AG04450 (cell line): ENCODE measurements at places on chromosomes 2 and 18.

DNA sequence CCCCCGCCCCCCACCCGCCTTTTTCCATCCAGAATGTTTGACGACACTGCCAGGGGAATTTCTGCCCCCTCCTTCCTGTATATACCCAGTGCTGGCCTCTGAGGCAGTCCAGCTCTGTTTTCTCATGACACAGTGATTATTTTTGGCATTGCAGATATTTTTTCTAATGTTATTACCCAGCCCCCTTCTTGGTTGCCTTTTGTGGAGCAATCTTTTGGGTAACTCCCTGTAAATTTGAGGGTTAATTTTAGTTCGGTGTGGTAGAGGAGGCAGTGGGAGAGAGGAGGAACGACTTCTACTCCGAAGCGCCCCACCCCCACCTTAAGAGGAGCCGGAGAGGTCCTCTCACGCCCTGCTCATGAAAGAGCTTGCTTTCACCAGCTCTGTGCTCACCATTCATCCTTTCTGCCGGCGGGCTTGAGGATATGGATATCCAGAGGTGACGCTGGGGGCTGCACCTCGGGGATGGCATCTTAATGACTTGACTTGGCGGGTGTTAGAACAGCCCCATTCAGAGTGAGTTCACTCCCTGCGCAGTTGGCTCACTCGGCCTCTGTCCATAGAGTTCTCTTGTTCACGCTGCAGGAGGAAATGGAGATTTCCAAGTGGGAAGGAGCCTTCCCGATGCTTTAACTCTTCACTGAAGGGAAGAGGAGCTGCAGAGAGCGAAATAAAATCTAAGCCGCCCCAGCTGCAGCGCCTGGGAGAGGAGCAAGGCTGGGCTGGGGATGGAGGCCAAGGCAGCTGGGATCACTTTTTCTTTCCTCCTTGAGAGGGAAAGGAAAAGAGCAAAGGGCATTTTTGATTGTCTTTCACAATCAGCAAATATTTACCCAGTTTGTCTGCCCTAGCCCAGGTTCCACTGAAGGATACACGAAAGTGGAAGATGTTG is 38.4 kb downstream of the EPAS1 start:
- no peak for DNase-seq

DNA sequence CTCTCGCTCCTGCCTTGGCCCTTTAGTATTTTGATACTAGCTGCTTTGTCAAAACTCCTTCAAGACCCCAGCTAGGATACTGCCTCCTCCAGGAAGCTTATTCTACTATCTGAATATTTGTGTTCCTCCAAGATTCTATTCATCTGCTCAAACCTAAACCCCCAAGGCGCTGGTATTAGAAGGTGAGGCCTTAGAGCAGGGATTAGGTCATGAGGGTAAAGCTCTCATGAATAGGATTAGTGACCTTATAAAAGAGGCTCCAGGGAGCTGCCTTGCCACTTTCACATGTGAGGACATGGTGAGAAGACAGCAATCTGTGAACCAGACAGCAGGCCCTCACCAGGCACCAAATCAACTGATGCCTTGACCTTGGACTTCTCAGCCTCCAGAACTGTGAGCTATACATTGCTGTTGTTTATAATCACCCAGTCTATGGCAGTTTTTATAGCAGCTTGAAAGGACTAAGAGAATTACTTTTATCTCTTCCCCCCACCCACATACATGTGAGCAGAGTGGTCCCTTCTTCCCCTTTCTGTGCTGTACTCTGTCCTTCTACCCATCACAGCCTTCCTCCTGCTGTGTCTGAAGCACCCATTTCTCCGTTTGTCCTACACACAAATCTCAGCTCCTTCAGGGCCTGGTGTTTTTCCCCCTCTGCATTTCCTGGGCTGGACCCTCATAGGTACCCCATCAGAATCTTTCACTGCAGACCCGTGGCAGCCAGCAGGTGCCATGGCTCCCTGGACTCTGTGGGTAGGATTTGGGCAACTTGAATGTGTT is 54.5 kb downstream of the HS1BP3 start:
- no peak for DNase-seq

GRCh38 chr2:36271266-36271665 is 84.3 kb upstream of the CRIM1 start:
- DNase-seq, result no peak

DNA sequence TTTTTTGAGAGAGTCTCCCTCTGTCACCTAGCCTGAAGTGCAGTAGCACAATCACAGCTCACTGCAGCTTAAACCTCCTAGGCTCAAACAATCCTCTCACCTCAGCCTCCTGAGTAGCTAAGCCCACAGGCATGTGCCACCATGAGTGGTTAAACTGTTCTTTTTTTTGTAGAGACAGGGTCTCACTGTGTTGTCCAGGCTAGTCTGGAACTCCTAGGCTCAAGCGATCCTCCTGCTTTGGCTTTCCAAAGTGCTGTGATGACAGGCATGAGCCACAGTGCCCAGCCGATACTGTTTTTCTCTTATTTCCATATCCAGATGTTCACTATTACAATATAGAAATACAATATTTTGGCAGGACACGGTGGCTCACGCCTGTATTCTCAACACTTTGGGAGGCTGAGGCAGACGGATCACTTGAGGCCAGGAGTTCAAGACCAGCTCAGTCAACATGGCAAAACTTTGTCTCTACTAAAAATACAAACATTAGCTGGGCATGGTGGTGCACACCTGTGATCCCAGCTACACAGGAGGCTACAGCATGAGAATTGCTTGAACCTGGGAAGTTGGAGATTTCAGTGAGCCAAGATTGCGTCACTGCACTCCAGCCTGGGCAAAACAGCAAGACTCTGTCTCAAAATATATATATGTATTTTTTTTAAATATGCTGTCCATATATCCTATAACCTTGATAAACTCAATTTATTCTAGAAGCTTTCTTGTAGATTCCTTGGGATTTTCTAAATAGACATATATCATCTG is 24.7 kb downstream of the WDR33 start:
- no peak for DNase-seq

DNA sequence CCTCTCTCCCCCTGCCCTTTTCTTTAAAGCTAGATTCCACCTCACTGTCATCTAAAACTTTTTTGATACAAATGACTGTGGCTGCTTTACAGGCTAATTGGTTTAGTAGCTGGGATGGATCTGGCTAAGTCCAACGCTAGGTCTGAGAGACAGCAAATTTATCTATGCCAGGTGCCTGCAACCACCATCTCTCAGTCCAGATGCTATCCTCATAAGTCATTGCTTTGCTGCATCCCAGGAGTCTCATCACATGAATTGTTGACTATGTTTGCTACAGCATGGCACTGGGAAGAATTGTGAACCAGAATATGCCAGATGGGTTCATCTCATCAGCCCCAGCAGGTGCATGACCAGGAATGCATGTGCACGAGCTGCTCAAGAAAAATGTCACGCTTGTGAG is 100.0 kb upstream of the PID1 start:
- DNase-seq, result no peak

DNA sequence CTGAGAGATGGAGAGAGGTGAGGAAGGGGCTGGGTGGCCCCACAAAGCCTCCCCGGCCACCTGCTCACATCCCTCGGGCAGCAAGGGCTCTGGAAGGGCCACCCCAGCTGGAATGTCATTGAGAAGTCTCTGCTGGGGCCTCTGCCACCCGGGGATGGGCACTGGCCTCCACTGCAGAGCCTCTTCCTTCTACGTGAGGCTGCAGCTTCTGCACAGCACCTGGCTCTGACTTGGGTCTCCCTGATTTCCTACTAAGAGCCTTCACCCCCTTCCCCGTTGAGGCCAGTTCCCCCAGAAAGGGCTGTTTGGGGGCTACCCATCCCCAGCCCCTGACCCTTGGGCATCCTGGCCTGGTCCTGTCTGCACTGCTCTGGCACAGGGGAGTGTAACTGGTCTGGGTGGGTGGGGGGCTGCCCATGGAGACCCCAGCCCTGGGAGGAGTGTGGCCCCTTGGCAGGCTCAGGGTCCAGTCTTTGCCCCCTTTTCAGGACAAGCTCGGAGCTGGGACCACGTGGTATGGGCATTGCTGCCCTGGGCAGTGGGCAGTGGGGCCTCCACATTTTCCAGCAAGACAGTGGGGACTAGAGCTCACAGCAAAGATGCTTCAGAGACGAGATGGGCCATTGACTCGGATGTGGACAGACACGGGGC is 5.6 kb downstream of the PDCD1 start:
- no peak for DNase-seq

GRCh38 chr18:10252952-10253705 is 201.3 kb upstream of the APCDD1 start:
- no peak for DNase-seq

DNA sequence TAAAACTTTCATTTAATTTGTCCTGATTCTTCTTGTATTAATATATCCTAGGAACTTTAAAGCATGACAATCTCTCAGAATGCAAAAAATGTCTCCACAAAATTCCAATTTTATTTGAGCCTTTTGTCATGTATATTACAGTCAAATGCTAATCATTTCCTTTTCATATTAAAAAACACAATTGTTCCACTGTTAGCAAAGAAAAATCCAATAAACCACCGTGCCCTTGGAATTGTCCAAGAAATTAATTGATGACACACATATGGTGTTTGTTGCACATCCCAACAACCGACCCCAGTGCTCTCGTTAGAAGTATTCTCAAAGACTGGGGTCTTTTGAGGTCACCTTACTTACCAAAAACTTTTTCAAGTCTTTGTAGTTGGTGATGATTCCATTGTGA is 28.1 kb downstream of the GFPT1 start:
- DNase-seq, result no peak

GRCh38 chr18:60191926-60192325 is 180.6 kb downstream of the MC4R start:
- DNase-seq, result no peak

DNA sequence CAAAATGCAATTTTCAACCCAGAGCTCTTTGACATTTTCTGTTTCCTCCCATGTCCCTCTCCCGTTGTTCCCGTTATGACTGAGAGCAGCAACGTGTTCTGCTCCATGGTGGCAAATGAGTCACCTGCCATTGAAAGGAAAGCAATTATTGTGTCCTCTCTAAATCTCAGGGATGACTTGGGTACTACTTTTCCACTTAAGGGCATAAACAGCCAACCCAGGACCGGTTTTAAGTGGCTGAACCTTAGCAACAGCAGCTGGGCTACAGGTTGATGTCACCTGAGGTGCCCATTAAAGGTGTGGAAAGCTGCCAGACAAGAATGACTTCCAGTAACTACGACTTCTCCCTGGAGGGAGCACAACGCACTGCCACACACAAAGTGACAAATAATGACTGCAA is 236.8 kb downstream of the NCKAP5 start:
- no peak for DNase-seq

DNA sequence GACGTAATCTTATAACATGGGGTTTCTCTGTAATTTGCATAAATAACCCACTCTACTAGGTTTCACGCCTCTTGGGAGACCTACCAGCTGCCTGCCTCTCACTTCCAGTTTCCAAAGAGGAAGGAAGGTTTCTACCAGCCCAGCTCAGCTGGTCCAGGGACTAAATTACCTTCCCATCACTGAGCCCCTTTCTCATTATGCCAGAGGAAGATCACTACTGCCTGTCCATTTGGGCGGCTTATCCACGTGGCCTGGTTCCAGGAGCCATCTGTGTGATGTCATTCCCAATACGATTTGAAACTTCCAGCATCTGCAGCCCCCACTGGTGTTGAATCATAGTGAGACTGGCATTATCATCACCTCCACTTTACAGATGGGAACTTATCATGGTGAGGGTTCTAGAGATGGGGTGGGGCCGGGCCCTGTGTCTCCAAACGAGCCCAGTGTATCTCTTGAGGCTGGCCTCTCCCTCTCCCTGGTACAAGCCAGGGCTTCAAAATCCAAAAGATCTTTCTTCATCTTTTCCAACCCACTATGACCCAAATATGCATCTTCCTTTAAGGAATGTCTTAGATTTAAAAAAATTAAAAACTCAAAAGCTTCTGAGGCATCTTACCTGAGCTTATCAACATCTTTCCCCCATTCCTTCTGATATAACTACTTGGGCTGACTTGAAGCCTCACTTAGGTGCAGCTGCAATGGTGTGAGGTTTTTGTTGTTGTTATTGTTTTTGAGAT is 140.8 kb downstream of the DDX1 start:
- DNase-seq, result no peak

DNA sequence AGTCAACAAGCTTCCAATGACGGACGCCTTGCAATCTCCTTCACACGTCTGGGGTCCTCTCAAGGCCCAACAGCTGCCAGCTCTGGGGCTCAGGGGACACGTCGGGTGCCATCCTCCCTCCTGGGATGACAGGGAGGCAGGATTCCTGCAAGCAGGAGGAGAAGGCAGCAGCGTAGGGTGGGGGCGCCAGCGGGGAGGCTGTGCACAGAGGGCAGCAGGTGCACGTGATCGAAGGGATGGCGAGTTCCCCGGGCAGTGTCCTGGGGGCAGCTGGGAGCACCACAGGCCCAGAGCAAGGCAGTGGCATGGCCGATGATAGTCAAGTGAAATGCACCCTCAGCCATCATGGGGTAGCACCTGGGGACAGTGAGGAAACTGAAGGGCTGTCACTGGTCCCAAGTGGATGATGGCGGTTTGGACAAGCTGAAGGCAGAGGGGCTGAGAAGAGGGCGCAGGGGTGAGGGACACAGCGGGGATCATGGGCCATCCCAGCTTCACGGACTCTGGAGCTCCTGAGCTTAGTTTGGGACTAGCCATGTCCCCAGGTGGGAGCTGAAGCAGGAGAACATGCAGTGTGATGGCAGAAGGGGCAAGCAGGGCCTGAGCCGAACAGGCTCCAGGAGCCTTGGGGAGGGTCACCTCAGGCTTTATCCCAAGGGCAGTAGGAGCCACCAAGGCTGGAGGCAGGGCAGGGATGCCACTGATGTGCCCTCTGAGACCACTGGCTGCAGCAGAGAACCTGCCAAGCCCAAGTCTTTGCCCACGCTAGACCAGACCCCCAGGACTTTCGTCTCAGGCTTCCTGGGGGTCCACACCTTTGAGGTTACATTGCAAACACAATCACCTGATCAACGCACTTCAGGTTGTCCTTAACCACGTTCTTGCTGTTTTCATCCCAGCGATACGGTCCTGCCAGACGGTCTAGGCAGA is 16.3 kb upstream of the SNED1 start:
- no peak for DNase-seq

- no peak for DNase-seq
Observed at GRCh38 chr2:242027676-242028450, 158.3 kb downstream of the RTP5 start.

- DNase-seq, result no peak
Observed at GRCh38 chr2:20965221-20965620, 78.7 kb downstream of the APOB start.

- DNase-seq, result no peak
Observed at GRCh38 chr18:77948567-77948966, 698.9 kb downstream of the GALR1 start.

DNA sequence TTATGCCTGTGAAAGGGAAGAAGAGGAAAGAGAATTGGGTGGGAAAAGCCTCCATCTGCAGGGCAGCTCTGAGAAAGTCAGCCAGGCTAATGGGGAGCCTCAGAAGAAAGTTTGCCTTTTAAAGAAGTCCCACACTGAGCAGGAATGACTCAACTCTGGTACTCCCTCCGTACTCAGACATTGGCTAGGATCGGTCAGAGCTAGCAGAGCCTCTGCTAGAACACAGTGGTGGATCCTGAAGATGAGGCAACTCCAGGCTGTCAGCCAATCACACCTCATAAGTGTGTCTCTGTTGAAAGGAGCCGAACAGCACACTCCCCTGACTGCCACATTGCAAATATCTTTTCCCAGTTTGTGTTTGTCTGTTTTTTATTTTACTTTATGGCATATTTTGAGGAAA is 96.9 kb downstream of the HNRNPLL start:
- DNase-seq, result peak; percentile 52
